ENCODE measurements at places on chromosomes 7 and 10. TPM values are rescaled to one million over a fixed set of nuclear protein-coding genes. Genes with fewer than 3 reads are reported as not detected.

ITPRID1 gene
- not detected for total RNA-seq

ATP6V1F gene
- 70.9 TPM for total RNA-seq

AS3MT gene
- total RNA-seq = 1.1 TPM

MMD2 gene
- not detected for total RNA-seq

INMT gene
- 0.16 TPM for total RNA-seq

TUBAL3 gene
- 0.25 TPM for total RNA-seq

PPP1R9A gene
- 15.9 TPM for total RNA-seq

DEPP1 gene
- total RNA-seq = 392 TPM

SLC18A3 gene
- total RNA-seq = not detected

RNF148 gene
- total RNA-seq = 4.5 TPM

ADRB1 gene
- total RNA-seq = 0.32 TPM

BEND7 gene
- 10.0 TPM for total RNA-seq

C10orf90 gene
- not detected for total RNA-seq

DUS4L gene
- 3.4 TPM for total RNA-seq

OR9A2 gene
- total RNA-seq = not detected

OR2A5 gene
- total RNA-seq = not detected

KNDC1 gene
- under 0.01 TPM for total RNA-seq

ODAD2 gene
- total RNA-seq = 1.0 TPM

SEMA3E gene
- 0.32 TPM for total RNA-seq

HECW1 gene
- not detected for total RNA-seq

ARHGAP12 gene
- total RNA-seq = 18.1 TPM

ACTR1A gene
- 154 TPM for total RNA-seq

NUTM2B gene
- total RNA-seq = 0.25 TPM

FAM237B gene
- total RNA-seq = not detected

SLC25A13 gene
- total RNA-seq = 30.3 TPM

STEAP4 gene
- not detected for total RNA-seq

TEX36 gene
- total RNA-seq = not detected

H2BK1 gene
- not detected for total RNA-seq

SFMBT2 gene
- total RNA-seq = 2.7 TPM

TCF7L2 gene
- total RNA-seq = 4.0 TPM

MBL2 gene
- total RNA-seq = not detected

COL28A1 gene
- total RNA-seq = under 0.01 TPM

CLCN1 gene
- total RNA-seq = not detected

IDE gene
- 17.5 TPM for total RNA-seq

NKX1-2 gene
- total RNA-seq = not detected

CLRN3 gene
- not detected for total RNA-seq

TMEM254 gene
- total RNA-seq = 6.2 TPM

MSS51 gene
- 1.4 TPM for total RNA-seq

PRRT4 gene
- not detected for total RNA-seq

CYP3A7 gene
- total RNA-seq = not detected

SPDYE11 gene
- not detected for total RNA-seq

HERPUD2 gene
- 18.8 TPM for total RNA-seq

ASB4 gene
- not detected for total RNA-seq

CAV1 gene
- total RNA-seq = 2,402 TPM

TAS2R4 gene
- 2.1 TPM for total RNA-seq

NYAP1 gene
- 2.6 TPM for total RNA-seq

SEC24C gene
- 115 TPM for total RNA-seq

KCP gene
- not detected for total RNA-seq

CDC14C gene
- total RNA-seq = not detected

DNAH11 gene
- 0.31 TPM for total RNA-seq

OR2A42 gene
- total RNA-seq = not detected

NDUFA5 gene
- total RNA-seq = 50.7 TPM
